NCI-H1105 treated with DMSO at 0.1 percent for 48 hours (cell line): ENCODE measurements at places on chromosomes 4 and X.

- no peak for DNase-seq
These were observed 2595.3 kb downstream of the ARAP2 start for GRCh38 chr4:33649015-33649414.

GRCh38 chr4:38343608-38344007, 320.4 kb upstream of the KLF3 start:
- DNase-seq: peak; percentile 47

GRCh38 chrX:66167431-66167830, 3.4 kb downstream of the HEPH start:
- DNase-seq: no peak

- DNase-seq: no peak
These were observed 1527.8 kb downstream of the STIM2 start for GRCh38 chr4:28388471-28388870.

DNA sequence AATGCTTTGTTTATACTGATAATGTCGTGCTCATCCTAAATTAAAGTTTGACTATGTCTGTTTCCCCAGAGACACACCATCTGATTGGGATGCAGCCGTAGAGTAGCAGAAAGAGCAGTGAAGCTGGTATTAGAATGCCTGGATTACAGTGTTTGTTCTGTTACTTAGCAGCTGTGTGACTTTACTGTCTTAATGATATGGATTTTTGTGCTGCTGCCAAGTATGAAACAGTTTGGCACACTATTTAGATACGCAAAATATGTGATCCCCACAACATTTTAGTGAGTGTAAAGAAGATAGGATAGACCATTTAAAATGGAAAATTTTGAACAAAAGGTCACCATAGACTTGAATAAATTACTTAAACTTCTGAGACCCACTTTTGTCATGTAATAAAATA, 1.2 kb upstream of the CHIC1 start:
- DNase-seq: no peak

DNA sequence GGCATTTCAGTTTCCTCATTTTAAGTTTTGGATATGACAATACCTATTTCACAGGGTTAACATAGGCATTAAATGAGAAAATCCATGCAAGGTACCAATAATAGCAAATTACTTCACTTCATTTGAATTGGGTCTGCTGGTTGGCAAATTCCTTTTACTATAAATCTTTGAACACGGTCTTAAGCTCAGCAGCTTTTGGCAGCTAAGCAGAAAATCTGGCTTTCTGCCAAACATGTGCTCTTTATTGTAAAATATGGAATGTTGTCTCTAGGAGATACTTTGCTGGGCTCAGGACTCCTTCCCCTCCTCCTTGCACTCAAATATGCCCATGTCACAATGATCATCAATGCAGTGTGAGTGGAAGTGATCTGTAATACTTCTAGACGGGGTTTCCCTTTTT, 16.8 kb upstream of the DMP1 start:
- peak; percentile 55 for DNase-seq

- no peak for DNase-seq
These were observed 18.0 kb downstream of the PNMA6F start for GRCh38 chrX:153303276-153304262.

GRCh38 chr4:146776691-146777090, 138.0 kb downstream of the POU4F2 start:
- no peak for DNase-seq

DNA sequence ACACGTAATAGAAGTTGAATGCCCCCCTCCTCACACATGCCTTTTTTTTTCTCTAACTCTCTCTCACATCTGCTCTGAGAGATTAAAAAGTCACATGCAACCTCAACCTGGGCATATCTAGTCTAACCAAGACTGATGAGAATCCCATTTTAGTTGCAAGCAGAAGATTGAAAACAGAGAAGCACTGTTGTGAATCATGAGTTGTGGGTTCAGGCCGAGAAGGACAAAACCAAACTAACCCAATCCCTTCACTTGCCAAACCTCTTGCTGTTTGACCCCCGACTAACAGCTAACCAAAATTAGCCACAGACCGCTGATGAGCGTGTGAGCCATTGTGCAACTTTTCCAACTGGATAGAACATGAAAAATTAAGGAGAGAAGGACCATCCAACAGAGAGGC, 31.8 kb downstream of the CXCL1 start:
- DNase-seq: peak; percentile 2

DNA sequence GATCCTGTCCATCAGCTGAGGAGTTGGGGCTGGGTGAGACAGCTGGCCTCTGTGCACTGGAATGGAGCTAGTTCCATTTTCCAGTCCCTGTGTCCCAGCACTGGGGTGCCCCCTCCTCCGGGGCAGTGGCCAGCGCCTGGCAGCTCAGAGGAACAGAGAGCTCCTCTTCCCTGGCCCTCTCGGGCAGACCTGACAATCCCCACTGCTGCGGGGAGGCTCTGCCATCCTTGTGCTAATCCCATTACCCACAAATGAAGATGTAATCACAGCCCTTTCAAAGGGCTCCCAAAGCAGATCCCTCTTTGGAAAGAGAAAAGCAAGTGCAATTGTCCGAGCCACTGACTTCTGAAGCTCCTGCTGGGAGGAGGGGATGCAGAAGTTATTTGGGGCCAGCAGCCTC, 75.1 kb upstream of the MSX1 start:
- DNase-seq: no peak

- DNase-seq: no peak
These were observed 9.3 kb downstream of the RNF4 start for GRCh38 chr4:2478229-2478628.

GRCh38 chr4:4671774-4672349, 130.0 kb upstream of the STX18 start:
- DNase-seq: no peak

DNA sequence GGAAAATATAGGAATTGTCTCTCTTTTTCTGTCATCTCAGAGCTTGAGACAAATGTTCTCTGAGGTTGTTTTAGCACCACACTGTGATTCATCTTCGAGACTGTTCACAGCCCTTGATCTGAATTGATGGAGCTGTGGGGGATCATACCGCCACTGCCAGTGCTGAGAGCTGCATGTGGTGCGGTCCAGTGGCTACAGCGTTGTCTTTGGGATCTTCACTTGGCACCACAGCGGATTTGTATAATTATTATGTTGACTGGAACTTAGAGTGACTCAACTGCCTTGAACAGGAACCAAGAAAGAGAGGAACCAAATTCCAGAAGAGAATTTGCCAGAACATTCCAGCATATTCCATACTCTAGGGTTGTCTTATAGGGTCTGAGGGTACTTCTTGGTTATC, 29.1 kb downstream of the TBL1X start:
- no peak for DNase-seq

GRCh38 chr4:13240066-13240465, 244.1 kb downstream of the RAB28 start:
- DNase-seq: no peak

GRCh38 chr4:105107095-105107856, 39.4 kb upstream of the TET2 start:
- DNase-seq: no peak

DNA sequence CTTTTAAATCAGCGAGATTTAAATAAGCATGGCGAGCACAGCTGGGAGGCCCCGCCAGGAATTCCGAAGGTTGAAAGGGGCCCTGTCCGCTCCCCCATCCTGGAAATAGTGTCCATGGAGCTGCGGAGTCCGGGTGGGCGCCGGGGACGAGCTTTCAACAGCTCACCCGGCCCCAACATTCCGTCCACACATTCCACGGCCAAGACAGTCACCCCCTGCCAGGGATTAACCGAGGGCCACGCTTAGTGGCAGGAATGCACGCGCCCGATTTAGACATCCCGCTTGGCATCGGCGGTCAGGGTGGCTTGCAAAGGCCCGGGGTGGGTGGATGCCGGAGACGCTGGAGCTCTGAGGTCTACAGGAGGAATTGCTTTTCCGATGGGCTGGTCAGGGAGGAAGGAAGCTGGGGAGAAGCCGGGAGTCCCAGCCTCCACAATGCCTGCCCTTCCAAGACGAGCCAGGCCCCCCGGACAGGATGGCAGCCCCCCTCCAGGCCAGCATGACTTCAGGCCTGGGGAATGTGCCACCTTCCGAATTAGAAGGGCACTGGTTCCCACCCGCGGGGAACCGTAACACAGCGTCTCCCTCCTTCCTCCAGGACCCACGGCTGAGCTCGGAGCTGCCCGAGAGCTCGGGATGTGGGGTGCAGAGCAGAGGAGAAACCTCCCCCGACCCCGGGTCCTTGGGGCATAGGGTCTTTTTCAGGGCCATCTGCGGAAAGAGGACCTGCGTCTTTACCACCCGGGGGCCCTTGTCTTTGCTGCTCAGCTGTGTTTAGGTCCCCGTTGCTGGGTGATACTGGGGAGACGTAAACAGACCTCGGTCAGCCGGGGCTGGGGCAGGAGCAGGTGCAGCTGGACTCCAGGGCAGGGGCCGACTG, 26.9 kb upstream of the PPP2R3B start:
- no peak for DNase-seq

DNA sequence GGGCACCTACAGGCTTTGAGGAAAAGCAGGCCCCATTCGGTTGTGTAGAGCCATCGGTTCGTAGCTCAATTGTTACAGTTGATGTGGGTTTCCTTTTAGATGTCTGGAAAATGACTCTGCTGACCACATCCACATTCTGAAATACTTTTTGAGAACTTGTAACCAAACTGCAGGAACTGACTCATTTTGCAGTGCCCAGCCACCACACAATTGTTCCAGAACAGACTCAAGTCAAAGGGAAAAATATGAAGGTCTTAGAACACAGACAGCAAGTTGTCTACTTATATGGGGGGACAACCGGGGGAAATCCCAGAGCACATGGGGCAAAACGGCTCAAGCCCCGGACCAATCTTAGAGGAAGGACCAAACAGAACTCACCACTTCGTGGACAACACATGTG, 557.6 kb upstream of the DIPK2B start:
- DNase-seq: no peak

DNA sequence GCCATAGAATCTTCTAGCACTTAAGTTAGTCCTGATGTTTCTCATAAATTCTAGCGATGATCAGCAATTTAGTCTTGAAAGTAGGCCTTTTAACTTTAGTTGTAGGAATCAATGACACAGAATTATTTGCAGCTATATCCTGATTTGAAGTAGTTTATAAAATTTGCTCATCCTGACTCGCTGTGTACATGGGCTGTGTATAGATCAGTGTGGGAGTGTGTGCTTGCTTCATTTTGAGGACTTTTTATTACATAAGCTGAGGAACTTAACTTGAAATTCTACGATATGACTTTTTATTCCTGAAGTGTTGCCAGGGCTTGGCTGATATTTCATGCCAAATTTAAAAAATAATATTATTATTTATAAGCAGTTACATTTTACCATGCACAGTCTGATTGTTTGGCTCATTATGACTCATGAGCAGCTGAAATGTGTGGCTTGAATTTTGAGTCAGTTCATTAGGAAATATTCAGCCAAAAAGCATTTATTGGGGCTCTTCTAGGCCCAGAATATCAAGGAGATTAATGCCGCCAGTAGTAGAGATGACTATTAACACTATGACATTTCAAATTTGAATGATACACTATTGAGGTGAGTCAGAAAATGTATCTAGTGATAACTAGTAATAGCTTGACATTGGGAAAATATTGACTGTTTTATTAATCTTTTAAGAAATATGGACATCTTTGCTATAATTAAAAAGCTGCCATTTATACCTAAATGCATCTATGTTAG, 128.9 kb upstream of the LIMCH1 start:
- no peak for DNase-seq

- DNase-seq: no peak
These were observed 32.8 kb upstream of the REST start for GRCh38 chr4:56874923-56875322.

DNA sequence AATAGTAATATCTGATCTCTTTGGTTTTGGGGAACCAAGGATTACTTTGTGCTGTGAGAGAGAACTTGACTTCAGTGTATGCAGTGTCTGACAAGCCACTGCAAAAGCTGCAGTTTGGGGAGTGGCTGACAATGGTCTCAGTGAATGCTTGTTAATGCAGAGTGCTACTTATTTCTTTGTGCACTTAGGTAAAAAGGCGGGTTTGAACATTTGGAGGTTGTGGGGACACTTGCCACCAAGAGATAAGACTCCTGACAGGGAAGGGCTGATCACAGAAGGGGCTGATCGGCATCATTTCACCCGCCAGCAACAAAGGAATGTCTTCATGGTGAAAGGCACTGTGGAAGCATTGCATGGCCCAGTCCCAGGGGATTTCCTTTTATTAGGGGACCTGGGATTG, 28.6 kb upstream of the USP46 start:
- DNase-seq: no peak

DNA sequence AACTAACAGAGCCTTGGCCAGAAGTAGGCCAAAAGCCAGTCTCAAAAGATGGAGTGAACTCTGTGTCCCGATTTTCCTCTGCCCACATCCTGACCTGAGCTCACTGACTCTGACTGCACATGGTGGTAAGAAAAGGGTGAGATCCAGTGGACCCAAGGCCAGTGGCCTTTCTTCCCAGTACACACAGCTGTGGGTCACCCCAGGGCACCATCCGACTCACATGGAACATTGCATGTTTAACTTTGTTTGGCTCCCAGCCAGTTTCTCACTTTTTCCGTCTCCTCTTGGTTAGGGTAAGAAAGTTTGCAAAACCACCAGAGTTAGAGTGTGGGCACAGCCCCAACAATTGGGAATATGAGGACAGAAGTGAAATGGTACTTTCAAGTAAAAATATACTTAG, 69.8 kb downstream of the GAB1 start:
- DNase-seq: no peak

GRCh38 chr4:105741548-105741947, 33.0 kb downstream of the GSTCD start:
- DNase-seq: no peak

DNA sequence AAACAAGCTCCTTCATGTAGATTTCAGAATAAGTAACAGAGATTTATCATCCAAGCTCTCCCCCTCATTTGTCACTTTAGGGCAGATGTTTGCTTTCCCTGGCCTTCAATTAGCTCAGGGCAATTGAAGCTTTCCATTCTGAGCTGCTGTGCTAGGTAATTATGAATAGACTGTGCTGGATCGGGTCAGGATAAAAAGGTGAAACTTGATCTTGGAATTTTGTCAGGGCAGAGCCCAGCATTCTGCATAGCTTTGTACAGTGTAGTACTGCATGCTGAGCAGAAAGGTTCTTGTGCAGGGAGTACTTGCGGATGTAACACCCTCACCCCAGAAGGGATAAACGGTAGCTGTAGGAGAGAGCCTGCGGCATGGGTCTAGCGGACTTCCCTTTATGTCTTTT, 64.0 kb upstream of the CLDN34 start:
- DNase-seq: peak; percentile 43

DNA sequence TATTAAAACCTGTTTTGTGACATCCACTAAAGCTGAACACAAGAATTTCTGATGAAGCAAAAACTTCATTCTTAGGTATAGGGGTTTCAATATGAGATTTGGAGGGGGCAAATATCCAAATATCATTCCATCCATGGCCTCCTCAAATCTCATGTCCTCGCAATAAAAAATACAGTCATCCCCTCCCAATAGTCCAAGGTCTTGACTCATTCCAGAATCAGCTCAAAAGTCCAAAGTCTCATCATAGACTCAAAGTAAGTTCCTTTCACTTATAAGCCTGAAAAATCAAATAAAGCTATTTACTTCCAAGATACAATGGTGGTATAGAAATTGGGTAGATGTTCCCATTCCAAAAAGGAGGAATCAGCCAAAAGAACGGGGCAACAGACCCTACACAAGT, 213.4 kb downstream of the SCFD2 start:
- no peak for DNase-seq

- no peak for DNase-seq
These were observed 9.4 kb upstream of the GPR173 start for GRCh38 chrX:53039236-53039635.

GRCh38 chr4:82247629-82248028, 126.2 kb downstream of the HNRNPD start:
- DNase-seq: no peak
